Hippocampal formation (tissue), 2 donors: ENCODE measurements at places on chromosomes 6 and 20.

DNA sequence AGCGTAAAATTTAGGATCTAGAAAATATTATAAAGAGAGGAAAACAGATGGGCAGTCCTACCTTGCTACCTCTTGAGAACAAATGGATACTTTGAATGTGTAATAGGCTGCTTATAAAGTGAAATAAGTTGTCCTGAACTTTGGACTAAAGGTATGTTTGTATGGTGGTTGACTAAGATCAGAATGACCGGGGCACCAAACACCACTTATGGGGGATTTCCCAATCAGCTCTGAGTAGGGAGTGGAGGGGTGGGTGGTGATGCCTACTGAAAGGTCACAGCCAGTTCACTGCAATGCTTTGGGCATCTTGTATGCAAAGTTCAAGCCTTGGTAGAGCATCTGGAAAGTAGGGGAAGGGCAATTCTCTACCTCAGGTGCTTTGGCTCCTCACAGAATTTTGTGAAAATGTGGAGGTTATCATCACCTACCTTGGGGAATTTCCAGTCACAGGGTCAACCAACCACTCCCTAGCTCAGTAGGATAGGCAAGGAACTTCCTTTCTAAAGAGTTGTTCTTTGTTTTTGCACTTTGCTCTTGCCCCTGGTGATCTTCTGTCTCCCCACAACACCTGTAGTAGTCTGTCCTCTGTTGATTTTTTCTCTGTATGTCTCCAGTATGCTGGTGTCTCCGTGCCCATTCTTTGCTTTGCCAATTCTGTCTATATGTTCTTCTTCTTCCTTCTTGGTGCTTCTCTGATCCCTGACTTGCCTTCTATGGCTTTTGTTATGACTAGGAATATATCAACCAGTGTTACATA, at the start of gene TRIM31:
TSS of gene TRIM31 (minus strand) at position 88 of the 757 bp plus-strand sequence. CDS start 285 bp downstream, outside the sequence.
- DNase-seq: no peak

DNA sequence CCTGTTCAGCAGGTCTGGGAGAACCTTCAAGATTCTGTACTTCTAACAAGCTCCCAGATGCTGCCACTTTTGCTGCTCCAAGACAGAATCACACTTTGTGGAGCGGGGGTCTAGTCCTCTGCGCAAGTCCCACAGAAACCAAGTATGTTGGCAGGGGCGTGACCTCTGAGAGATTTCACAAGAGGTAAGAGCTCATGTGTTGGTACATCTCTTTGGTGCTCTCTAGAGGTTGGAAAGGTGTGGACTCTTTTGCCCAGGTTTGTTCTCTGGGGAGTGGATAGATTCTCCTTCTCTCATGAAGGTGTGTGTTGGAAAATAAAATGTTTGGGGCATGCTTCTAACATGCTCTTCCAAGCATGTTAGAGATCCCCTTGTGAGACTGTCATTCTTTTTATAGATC, 340.9 kb upstream of the IRAK1BP1 start:
- DNase-seq: no peak

DNA sequence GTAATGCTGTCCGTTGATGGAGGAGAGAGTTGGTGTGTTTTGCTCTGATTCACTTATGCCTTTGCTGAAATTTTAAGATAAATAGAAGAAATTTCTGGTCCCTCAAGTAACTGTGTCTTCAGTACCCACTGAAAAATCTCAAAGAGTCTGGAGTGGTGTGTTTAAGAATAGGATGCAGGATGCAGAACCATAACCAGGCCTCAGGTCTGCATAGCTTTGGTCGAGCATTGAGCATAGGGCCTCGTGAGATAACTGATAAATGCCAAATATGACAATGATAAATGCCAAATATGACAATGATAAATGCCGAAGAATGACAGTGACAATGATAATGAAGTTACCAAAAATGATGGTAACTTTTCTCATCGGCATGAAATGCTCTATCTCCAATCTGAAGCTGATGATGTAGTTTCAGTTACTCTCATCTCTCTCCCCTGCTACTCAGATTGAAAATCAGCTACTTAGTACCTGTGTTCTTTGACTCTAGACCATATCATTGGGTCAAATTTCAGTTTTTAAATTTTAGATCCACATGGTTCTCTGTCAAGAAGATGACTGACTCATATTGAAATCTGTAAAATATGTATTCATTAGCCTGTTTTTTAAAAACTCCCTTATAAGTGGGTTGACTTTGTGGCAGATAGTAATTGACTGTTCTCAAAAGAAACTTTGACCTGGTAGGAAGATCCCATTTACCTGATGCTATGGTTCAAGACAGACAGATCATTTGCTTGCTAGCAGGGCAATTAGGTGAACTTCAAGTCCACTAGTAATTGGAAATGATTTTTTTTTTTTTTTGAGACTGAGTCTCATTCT, 96.6 kb downstream of the SLC16A10 start:
- DNase-seq: no peak

GRCh38 chr6:137011406-137011805, 33.4 kb downstream of the IL20RA start:
- no peak for DNase-seq

- DNase-seq: no peak
Observed at GRCh38 chr6:107504270-107505026, 14.5 kb downstream of the SOBP start.

GRCh38 chr6:144936764-144937163, 651.6 kb downstream of the UTRN start:
- DNase-seq: no peak

DNA sequence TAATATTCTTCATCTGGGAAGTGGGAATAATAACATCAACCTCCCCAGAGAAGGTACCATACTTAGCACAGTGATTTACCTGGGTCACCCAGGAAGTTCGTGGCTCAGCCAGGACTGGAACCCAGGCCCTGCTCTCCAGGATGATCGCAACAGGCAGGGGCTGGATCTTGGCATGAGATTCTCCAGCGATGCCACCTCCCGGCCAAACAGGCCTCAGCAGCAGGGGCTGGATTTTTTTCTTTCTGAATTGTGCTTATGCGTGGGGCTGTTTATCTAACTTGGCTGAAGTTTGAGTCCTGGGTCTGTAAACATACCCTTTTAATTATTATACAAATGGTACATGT, 129.5 kb upstream of the PTPN1 start:
- DNase-seq: no peak

- DNase-seq: peak; percentile 83
Observed at GRCh38 chr6:16759646-16760515, 1.4 kb downstream of the ATXN1 start.

- DNase-seq: no peak
Observed at GRCh38 chr6:68544450-68544849, 90.6 kb upstream of the ADGRB3 start.

DNA sequence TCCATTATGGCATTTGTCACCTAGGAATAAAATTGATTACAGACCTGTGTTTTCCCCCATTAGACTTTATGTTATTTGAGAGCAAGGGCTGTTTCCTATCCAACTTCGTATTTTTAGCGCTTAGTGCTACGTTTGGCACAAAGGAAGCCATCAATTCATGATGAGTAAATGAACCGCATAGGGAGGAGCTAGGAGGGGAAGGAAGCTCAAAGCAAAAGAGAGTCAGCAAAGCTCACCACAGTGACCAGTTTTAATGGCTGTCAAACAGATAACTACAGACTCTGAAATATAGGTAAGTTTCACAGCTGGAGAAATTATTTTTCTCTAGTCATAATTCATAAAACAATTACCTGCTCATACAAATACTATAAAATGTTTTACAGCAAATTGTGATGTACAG, 6.9 kb upstream of the SAMD3 start:
- no peak for DNase-seq

GRCh38 chr20:46307999-46308257, 370 bp downstream of the CDH22 start:
- DNase-seq: no peak

DNA sequence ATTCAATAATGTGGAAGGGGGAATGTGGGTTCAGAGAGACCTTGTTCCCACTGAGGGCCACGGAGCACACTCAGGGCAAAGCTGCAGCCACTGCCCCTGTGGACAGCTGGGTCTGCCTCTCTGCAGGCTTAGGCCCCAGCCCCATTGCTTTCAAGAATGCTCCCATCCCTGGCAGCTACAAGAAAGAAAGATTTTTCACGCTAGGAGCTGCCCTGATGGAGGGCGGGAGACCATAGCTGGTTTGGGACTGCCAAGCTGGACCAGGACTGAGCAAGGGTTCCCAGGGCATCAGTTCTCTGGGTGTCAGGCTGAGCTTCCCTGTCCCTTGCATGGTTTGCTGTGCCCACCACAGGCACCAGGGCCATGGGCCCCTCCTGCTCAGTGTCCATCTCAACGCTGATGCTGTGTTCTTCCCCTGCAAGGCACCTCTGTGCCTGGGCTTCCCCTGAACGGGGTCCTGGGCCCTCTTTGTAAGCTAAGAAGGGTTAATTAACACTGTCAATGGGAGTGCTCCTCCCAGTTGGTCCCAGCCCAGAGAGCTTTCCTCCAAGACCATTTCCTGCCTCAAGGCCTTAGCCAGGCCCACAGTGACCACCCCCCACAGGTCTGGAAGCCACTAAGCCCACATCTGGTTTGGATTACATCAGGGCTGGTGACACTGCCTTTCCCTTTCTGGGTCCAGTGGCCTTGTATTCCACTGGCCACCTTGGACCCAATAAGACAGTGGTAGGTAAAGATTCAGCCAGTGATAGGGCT, 8.4 kb downstream of the FOXS1 start:
- DNase-seq: no peak

- DNase-seq: no peak
Observed at GRCh38 chr20:31967830-31968249, at the start of gene XKR7. TSS of gene XKR7 (plus strand) at chr20:31968151. CDS start at chr20:31968176, 25 bp downstream.

GRCh38 chr20:7758406-7758805, 181.9 kb downstream of the HAO1 start:
- no peak for DNase-seq

DNA sequence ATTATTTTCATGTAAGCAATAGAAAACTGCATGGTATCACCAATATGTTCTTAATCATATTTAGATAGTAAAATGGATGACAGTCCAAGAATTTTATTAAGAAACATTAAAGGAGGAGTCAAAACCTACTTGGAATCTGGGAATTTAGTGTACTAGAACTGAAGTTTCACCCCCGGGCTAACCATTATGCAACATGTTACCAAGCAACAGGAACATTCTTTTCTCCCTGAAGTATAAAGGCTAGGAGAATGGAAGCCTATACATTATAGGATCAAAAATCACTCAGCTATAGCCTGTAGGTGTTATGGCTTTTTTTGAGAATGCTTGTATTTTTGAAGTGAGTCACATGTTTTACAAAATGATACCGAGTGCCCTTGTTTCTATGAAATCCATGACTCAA, 538.3 kb downstream of the GRIK2 start:
- no peak for DNase-seq

DNA sequence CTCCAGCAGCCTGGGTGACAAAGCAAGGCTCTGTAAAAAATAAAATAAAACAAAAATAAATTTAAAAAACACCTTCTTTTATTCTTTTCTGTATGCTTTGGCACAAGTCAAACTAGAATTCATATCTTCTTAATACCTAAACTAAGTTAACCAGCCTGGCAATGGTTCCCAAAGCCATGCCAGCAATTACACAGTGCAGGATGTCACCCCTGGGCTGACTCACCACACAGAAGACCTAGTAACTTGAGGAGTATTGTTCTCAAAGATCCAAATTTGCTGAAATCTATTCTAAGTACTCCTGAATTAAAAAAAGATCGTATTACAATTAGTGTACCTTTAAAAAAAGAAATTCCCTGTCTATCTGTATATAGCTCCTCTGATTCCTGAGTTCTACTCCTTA, 162.7 kb upstream of the SGK1 start:
- DNase-seq: no peak

DNA sequence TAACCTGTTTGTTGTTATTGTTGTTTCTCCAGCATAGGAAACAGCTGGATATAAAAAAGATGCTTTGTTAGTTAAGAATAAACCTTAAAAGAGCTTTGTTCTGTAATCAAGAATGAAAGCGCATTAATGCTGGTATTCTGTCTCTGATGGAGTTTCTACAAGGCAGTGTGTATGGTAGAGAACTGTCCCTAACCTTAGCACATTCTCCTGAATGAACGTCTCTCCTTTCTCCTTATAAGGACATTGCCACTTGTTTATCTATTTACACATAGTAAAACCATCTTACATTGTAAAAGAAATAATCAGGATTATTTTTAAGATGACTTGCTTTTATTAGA, 33.8 kb upstream of the LCA5 start:
- no peak for DNase-seq

- DNase-seq: no peak
Observed at GRCh38 chr6:126396131-126396530, 56.2 kb downstream of the CENPW start.

- no peak for DNase-seq
Observed at GRCh38 chr6:704046-704445, 11.1 kb upstream of the EXOC2 start.

DNA sequence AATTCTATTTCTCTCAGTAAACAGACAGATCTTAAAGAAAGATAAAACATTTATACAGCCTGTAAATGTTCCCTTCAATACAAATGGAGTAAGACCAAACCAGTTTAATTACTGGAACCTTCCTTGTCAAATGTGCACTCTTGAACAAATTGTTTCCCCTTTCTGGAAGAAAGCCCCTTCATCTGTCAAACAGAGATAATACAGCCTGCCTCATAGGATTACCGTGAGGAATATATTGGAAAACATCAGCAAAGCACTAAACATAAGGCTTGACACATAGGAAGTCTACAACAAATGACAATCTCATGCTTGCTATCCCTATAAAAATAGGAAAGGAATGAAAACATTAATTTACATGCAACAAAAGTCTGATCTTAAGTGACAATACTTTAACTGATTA, 173.8 kb downstream of the PTPRK start:
- no peak for DNase-seq

DNA sequence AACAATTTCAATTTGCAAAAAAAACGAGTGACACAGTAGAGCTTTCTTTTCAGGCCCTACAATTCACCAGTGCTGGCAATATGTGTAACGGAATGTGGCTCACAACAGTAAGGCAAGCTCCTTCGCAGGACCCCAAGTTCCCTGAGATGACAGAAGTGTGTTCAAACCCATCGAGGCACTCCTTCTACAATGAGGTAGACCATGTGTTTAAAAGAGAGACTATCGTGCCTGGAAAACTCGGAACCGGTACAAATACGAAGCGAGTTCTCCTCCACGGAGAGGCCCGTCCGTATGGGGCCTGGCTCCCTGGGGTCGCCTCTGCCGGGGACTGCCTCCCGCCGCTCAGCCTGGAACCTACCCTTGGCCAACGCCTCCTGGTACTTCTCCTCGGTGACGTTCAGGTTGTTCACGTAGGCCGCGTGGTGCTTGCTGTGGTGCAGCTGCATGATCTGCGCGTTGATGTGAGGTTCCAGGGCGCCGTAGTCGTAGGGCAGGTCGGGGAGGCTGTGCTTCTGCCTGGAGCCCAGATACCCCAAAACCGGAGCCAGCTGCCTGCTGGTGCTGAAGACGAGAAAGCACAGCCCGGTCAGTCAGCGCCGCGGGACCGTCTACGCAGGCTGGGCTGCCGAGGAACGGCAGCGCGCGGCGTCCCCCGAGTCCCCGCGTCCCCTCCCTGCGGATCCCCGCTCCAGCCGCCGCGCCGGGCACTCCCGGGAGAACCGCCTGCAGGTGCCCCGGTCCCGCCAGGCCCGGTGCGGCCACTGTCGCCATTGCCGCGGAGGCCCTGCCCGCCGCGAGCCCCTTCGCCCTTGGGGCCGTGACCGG, 526 bp downstream of the SOD2 start:
- DNase-seq: peak; percentile 40

- no peak for DNase-seq
Observed at GRCh38 chr6:56752009-56752408, 109.3 kb upstream of the DST start.

GRCh38 chr6:146210406-146211083, 181.7 kb downstream of the GRM1 start:
- DNase-seq: no peak
